Cerebellum (tissue), 4 donors: ENCODE measurements at places on chromosomes 1 and 21. TPM values are rescaled to one million over a fixed set of nuclear protein-coding genes. Genes with fewer than 3 reads are reported as not detected.
A peak's percentile ranks its signal among the peaks of the same experiment; 100 is the strongest.

DNA sequence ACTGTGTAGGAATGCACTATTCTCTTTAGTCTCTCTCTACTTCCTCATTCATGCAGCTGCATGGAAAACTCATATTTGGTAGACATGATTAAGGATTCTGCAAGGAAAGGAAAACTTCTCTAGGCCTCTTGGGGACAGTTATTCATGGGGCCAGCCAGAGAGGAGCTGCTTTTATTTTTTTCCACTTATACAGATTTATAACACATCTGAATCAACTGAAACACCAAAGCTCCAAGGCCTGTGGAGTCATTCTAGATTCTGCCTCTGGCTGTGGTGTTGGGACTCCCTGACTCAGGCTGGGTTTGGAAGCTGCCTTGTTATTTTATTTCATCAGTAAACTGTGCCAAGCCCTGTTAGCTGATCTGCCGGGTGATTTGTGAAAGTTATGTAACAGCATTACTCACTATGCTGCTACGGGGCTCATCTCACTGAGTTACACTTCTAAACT is 83.9 kb upstream of the EDEM3 start:
- peak; percentile 59 for DNase-seq

DNA sequence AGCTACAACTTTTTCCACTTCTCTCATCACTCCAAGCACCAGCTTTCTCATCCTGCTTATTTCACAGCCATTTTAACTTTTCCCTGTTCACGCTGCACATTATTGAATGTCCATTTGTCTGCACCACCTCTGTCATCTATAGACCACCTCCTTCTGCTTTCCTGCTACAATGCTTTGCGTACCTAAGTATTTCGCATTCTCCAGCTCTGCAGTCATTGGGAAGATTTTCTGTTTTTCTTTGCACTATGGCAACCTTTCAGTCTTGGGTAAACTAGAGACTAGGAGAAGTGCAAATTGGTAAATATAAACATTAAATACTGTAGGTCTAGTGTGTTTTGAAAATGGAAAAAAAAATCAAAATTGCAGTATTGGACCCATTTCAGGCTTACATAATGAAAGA is 835 bp downstream of the CCDC30 start:
- DNase-seq, result no peak

- DNase-seq, result no peak
Observed at GRCh38 chr1:236904892-236905741, 99.1 kb downstream of the MT1HL1 start.

DNA sequence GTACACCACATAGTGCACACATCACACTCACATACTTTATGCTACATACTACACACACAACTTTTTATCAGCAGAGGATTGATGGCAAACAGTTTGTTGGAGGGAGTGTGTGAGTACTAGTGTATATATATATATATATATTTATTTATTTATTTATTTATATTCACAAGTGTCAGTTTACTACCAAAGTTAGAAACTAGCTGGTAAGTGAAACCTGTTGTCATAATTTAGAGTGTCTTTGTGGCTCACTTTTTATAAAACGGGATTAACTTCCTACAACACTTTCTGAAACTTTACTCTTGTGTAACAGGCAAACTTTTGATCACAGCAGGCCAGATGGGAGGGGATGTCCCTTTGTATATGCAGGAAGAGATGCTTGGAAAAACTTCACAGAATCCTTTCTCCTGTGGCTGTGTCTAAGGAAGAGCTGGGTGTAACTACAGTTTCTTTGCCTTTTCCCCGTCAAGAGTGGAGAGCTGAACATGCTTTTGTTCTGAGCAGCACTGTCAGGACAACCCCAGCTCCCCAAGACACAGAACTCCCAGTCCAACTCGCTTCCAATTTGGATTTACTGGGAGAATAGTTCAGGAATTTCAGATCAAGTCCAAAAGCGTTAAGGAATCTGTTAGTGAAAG is 1.9 kb upstream of the SAMD13 start:
- no peak for DNase-seq

- DNase-seq, result peak; percentile 24
Observed at GRCh38 chr1:92755541-92756461, 29.1 kb downstream of the EVI5 start.

DNA sequence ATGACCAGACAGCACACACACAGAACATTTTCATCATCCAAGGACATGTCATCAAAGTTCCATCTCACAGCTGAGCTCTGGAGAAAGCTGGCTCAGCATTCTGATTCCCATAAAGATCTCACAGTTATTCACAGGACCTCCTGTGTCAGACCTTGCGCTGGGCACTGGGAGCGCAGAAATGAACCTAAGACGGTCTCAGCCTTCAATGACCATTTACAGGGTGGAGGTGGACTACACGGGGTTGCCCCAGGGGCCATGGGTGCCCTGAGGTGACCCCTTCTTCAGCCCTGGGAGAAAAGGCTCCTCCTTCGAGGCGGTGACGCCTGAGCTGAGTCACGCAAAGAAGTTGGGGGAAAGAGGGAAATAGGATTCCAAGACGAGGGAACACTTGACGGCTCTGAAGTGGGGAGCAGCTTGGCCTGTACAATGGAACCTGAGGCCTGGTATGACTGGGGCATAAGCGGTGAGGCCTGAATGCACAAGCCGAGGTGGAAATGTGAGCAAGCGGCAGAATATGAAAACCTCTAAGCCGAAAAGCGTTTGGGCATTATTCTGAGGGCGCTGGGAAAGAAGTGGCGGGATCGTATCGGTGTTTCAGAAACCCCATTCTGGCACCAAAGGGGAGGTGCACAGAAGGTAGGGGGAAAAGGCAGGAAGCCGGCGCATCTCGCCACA is 797 bp downstream of the CC2D1B start:
- DNase-seq, result peak; percentile 35

GRCh38 chr1:110107867-110108469 is 4.3 kb upstream of the UBL4B start:
- DNase-seq, result no peak

DNA sequence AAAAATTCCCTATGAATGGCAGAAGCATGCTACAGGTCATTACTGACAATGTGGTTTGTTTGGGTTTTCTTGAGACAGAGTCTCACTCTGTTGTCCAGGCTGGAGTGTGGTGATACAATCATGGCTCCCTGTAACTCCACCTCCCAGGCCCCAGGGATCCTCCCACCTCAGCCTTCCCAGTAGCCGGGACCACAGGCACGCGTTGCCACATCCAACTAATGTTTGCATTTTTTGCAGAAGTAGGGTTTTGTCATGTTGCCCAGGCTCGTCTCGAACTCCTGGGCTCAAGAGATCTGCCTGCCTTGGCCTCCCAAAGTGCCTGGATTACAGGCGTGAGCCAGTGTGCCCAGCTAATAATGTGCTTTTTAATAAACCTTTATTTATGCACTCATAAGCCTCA is 259.1 kb downstream of the NFIA start:
- no peak for DNase-seq

- DNase-seq, result no peak
Observed at GRCh38 chr1:156025876-156026275, 5.1 kb upstream of the SSR2 start.

DNA sequence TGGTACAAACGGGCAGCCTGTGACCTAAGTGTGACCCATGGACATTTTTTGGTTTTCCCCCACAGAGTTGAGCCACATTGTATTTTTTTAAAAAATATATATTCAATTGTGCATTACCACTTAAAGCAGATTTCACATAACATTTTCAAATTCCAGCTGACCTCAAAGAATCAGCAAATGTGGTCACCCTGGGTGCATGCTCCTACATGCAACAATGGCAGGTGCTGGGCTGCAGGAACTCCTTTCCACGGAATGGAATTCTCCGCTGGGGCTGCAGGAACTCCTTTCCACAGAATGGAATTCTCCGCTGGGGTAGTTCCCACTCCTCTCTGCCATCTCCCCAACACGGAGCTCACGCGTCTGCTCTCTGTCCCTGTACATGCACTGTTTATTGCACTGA is 68.7 kb downstream of the MAP10 start:
- no peak for DNase-seq

GRCh38 chr1:101667761-101668160 is 329.0 kb downstream of the OLFM3 start:
- no peak for DNase-seq

Gene ETV3L
- total RNA-seq, result not detected

Gene IL23R
- total RNA-seq, result not detected

Gene NBPF12
- 26.0 TPM for total RNA-seq

Gene NUP210L
- not detected for total RNA-seq

Gene TRIM58
- total RNA-seq, result 6.1 TPM

Gene NR1I3
- not detected for total RNA-seq

Gene GPR37L1
- 1.1 TPM for total RNA-seq

Gene SRSF4
- 45.8 TPM for total RNA-seq

Gene CFHR2
- not detected for total RNA-seq

Gene ANKRD65
- total RNA-seq, result 1.1 TPM
